ENCODE measurements at places on chromosomes 1 and 21.
A peak's percentile ranks its signal among the peaks of the same experiment; 100 is the strongest.

DNA sequence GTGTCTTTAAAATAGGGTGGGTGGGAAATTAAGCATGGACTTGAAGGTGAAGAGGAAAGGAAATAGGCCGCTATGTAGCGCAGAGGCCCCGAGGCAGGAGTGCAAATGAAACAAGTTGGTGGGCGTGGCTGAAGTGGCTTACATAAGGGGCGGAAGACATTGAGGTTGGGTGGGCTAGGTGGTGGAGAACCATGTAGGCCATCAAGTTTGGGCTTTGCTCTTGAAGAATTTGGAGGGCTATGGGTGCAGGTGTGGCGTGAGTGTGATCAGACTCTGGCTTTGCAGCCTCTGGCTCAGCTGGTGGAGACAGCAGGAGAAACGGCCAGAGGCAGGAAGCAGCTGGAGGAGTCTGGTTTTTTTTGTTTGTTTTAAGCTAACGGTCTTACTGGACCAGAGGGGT is 6.7 kb downstream of the SLFNL1 start:
- DNase-seq: no peak

- peak; percentile 28 for DNase-seq
These were observed 32.6 kb upstream of the SPOCD1 start for GRCh38 chr1:31848381-31848897.

DNA sequence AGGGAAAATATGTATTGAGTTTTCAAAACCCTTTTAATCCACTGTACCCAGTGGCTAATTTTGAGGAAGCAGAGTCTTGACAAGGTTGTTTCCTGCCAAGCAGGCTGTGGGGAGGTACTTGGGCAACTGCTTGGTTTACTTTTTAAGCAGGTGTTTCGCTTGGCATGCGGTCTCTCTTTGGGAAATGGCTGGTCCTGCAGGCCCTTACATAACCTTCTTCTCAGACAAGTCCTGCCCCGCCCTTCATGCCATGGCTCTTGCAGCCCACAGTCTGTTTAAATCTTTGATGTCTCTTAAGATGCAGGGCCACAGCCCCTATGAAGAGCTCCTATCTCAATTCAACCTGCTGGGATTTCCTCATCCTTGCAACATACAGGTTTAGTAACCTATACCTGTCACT is 36.0 kb upstream of the ABCD3 start:
- peak; percentile 71 for DNase-seq

- DNase-seq: no peak
These were observed 194.2 kb downstream of the ZSCAN20 start for GRCh38 chr1:33666616-33667015.

DNA sequence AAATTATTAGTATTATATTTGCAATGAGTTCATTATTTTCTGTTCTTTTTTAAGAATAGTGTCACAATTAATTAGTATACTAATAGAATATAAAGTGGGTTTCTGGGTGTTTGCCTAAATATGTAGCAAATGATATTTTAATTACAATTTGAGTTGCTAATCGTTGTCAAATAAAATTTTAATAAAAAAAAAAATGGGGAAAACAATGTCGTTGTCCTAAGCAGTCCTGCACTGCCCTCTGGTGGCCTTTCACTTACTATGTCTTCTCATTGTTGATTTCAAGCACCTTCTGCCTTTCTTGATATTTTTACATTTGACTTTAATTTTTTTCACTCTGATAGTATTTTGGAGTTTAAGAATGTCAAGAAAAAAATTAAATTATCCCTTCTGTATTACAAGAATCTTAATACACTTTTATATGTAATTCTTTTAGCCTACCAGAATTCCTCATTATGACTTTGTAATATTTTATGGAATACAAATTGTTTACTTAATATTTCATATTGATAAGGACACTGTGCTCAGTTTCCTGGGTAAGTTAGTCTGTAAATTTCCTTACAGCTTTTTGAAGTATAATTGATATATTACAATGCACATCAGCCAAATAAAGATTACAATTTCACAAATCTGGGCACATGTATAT is 104.5 kb upstream of the FMN2 start:
- DNase-seq: peak; percentile 77

- DNase-seq: no peak
These were observed 35.3 kb downstream of the GDAP2 start for GRCh38 chr1:117894078-117894477.

- peak; percentile 50 for DNase-seq
These were observed 7.0 kb upstream of the TRIT1 start for GRCh38 chr1:39890273-39890672.

DNA sequence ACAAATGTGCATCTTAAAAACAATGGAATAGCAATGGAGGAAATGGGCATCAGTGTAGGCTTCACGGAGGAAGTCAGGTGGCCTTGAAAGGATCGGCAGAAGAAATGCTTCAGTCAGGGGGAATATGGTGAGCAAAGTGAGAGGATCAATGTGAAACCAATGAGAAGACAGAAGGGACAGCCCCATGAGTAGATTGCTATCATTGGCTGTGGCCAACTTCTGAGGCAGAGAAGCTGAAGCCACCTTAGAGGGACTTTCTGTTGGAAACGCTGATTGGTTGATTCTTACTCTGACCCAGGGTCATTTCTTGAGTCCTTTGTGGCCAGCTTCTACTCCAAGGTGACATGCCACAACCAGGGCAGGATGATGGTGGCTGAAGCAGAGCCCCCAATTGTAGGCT is 130.7 kb upstream of the ZNF648 start:
- no peak for DNase-seq

GRCh38 chr1:168556647-168557046 is 12.8 kb upstream of the XCL2 start:
- DNase-seq: no peak

- no peak for DNase-seq
These were observed 24.5 kb upstream of the GNPAT start for GRCh38 chr1:231216498-231216897.

GRCh38 chr1:25889470-25889869 is 14.0 kb upstream of the PAQR7 start:
- no peak for DNase-seq

- DNase-seq: no peak
These were observed 1.8 kb downstream of the SUMO3 start for GRCh38 chr21:44815852-44816628.

- peak; percentile 97 for DNase-seq
These were observed 1.3 kb downstream of the PIGV start for GRCh38 chr1:26788836-26789611.
